Stimulated activated CD4-positive, alpha-beta T cell treated with anti-CD3 and anti-CD28 coated beads, Interleukin-12 subunit alpha, Interleukin-12 subunit beta, amount 100 ng/mL, for 24 hours (primary cell): ENCODE measurements at places on chromosomes 7 and 10.

DNA sequence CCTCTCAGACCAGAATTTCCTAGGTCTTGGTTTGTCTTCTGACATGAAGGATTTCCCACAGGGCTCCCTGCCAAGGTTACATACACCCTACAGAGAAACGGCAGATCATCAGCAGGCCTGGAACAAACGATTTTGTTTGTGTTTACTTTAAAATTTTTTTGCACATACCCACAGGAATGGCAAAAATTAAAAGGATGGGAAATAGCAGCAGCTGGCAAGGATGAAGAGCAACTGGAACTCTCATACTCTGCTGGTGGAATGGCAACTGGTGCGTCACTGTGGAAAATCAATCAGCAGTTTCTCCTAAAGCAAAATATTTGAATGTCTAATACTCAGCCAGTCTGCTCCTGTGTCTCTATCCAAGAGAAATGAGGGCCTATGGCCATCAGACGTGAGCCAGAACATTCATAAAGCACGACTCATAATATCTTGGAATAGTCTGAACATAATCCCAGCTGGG lies 6.5 kb downstream of the BAIAP2L1 start:
- DNase-seq: no peak

- DNase-seq: no peak
Measured at GRCh38 chr7:79495544-79496272, 42.2 kb upstream of the MAGI2 start.

DNA sequence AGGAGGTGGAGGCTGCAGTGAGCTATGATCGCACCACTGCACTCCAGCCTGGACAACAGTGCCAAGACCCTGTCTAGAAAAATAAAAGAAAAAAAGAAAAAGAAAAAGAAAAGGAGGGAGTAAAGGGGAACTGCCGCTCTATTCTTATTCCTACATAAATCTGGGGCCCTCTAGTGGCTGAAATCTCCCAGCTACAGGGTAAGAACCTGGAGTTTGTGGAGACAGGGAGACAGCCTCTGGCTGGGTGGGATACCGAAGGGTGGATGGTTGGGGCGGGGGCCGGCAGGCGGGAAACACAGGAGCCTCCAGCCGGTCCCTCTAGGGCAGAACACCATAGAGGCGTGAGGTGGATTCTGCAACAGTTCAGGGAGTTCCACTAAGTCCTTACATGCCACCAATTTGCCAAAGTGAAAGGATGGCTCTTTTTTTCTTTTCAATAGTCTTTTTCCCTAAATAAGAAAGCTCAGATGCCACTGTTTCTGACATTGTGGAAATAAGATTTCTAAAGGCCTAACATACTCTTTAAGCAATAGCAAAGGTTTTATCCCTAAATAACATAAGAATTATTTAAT lies 117.3 kb downstream of the SVIL start:
- DNase-seq: no peak

DNA sequence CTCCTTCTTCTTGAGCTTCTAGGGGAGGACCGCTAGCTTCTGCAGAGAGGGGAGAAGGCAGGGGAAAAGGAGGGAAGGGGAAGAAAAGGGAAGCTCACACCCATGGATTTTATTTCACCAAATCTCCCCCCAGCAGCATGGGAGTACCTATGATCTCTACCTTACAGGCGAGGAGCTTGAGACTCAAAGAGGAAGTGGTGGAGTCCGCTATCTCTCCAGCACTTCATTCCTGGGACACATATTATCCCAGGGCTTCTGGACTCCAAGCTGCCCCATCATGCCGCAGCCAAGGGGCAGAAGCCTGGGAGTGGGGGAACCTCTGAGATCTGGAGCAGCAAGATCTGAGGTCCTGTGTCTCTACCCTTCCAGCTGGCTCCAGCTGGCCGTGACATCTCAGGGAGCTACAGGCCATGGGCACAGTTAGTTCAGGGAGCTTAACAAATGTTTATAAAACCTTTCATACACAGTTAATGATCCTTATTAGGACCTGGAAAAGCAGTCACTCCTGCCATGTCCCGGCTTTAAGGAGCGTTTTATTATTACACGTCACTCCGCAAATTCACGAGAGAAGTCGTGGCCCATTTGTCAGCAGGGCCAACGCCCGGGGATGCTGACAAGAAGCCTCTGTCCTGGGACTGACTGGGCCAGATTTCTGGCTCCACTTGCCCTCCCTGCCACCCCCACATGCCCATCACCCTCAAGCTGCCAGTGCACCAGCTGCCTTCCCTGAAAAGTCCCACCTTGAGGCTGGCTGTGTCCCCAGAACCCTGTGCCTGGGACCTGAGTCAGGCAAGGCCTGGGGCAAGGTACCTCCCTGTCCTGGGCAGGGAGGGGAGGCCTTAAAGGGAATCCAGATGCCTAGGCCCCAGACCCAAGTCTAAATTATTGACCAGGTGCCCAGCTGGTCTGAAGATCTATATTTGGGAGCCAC lies 132.1 kb upstream of the ZMIZ1 start:
- DNase-seq: no peak

GRCh38 chr10:15442056-15442455 lies 71.0 kb upstream of the FAM171A1 start:
- no peak for DNase-seq

DNA sequence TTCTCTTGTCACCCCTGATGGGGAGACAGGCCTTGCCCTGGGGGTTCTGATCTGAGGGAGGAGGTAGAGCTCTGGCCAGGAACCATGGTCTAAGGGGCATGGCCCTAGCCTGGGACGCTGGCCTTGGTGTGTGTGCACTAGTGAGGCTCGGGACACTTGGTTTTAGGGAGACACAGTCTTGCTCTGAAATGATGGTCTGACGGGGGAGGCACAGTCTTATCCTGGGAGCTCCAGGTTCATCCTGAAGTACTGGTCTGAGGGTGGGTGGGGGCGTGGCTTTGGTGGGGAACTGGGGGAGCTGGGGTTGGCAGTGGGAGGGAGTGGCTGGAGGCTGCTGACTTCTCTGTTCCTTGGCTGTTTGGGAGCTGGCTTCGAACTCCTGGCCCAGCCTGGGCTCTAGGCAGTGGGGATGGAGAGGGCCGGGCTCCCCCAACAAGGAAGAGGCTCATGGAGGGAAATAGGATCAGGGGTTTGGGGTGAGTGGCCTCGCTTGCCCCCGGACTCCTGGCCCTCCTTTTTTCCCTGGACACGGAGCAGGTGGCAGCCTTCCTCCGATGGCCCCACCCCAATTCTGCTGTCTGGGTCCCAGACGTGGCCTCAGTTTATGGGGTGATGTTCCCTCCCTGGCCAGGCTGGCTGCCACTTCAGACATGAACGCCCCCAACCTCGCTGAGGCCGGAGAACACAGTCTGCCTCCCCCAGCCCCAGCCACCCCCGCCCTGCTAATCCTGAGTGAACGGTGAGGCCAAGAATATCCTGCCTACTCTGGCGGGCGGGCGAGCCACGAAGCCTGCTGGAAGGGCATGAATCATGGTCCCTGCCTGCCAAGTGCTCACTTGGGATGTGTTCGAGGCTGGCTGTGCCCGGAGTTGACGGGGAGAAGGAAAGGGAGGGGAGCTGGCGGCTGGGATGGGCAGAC lies 43.5 kb downstream of the TMEM270 start:
- DNase-seq: no peak

DNA sequence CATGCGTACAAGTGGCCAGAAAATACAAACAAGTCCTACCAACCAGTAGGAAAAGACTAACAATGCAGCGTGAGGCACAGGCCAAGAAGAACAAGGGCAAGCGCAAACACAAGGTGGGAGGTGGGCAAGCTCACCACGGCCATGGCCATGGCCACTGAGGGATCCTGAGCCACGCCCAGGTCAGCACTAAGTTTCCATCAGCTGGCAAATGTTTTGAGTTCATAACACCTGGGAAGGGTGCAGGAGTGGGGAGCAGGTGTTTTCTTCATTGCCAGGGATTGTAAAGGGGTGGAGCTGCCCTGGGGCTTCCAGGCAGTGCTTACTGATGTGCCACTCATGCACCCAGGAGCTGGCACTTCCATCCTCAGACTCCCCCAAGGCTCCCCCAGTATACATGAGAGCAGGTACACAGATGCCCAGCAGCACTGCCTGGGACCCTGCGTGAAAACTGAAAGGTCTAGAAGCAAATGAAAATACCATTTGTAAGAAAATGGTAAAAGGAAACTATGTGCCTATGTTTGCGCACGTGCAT lies 139.2 kb upstream of the RET start:
- no peak for DNase-seq

- no peak for DNase-seq
Measured at GRCh38 chr10:71623098-71623985, 96.2 kb downstream of the C10orf105 start.

GRCh38 chr7:1270181-1270580 lies 37.5 kb downstream of the UNCX start:
- no peak for DNase-seq

DNA sequence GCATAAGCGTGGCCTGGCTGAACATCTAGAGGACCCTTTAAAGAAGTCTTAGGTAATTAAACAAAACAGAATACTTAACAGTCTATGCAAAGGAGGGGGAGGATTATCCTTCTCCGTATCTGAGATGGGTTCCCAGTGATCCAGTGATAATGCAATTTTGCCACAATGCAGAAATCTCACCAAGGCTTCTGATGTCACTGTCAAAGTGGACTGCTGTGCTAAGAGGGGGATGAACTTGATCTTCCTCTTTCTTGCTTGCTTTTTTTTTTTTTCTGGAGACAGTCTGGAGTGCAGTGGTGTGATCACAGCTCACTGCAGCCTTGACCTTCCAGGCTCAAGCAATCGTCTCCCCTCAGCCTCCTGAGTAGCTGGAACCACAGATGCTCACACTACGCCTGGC lies 30.8 kb downstream of the GATA3 start:
- no peak for DNase-seq

DNA sequence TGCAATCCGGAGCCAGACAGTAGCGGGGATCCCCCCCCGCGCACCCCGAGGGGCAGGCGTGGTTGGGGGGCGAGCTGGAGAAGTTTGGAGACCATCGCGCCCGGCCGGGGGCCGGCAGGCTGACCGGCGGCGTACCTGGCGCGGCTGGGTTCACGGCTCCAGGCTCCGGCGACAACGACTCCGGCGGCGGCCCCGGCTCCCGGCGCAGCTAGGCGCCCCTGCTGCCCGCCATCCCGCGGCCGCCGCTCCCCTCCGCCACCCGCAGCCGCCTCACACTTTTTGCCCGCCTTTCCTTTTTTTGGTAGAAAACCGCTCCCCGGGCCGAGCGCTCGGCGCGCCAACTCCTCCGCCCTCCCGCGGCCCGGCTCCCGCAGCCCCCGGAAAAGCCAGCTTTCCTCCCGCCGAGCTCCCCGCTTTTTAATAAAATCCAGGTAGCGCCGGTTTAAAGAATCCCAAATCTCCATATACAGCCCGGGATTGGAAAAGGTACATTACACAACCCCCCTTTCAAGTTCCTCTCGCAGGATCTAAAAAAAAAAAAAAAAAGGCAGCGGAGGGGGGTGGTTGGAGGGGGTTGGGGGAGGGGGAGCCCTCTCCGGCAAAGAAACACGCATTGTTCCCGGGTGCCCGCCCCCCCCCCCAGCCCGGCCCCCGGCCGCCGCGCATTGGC lies at the start of gene TNRC18:
TNRC18 (minus strand) TSS at position 529 of the 670 bp plus-strand sequence. CDS start 2,588 bp downstream, outside the sequence.
- no peak for DNase-seq
